Caco-2 (cell line): ENCODE measurements at places on chromosomes 2 and 18.
A peak's percentile ranks its signal among the peaks of the same experiment; 100 is the strongest.

- peak; percentile 85 for DNase-seq
Measured at GRCh38 chr2:20584399-20585358, 66.2 kb downstream of the HS1BP3 start.

DNA sequence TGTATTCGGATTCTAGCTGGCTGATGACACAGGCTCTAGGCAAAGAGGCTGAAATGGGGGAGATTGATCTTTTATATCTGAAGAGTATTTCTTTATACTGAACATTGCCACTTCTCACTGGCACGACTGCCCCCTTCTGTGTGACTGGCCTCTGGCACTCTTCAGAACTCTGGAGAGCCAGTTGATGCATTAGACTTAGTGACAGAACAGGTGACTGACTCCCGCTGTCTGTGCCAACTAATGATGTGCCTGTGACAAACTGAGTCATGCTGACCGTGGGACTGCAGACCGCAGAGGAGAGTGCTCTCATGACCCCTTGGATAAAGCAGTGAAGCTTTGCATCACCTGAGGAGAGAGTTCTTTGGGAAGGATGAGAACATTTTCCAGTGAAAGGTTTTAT lies 14.4 kb downstream of the MGAT5 start:
- DNase-seq = no peak

- no peak for DNase-seq
Measured at GRCh38 chr18:56314396-56314795, 324.0 kb downstream of the TXNL1 start.

- DNase-seq = no peak
Measured at GRCh38 chr2:56741601-56742102, 557.9 kb downstream of the CCDC85A start.

GRCh38 chr18:7950380-7951136 lies 383.4 kb downstream of the PTPRM start:
- peak; percentile 9 for DNase-seq

- no peak for DNase-seq
Measured at GRCh38 chr2:33131749-33132148, 185.0 kb downstream of the LTBP1 start.

- no peak for DNase-seq
Measured at GRCh38 chr2:108418416-108418815, 30.6 kb upstream of the GCC2 start.

DNA sequence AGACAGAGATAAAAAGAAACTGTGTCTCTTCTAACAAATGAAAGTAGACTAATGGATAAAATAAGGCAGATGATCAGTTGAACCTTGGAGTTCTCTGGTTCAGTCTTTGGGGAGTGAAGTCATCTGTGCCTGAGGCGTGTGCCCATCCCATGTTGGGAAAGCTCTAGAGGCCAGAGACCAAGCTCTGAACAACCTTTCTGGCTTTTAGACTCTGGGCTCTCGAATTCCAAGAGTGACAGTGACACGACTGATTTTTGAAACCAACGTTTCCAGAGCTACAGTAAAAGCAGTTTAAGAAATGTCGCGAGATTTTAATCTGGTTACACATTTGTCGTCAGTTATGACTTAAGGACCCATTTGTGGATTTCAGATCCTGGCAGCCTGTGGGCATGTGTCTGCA lies 83.7 kb upstream of the APCDD1 start:
- DNase-seq = no peak

DNA sequence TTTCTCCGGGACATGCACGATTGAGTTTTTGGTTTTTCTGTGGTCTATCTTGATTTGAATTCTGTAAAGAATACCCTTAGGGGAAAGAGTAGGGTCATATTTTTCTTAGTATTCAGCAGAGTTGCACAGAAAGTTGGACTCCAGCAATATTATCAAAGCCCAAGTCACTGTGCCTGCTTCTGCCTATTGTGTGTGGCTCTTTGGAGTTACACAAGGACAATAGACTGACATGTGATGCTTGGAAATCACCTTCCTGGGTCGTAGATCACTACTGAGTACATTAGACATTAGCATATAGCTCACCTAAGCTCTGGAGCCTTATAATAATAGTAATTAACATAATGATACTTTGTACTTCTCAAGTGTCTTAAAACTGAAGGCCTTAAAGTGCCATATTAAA lies 238.8 kb upstream of the FOSL2 start:
- DNase-seq = no peak

DNA sequence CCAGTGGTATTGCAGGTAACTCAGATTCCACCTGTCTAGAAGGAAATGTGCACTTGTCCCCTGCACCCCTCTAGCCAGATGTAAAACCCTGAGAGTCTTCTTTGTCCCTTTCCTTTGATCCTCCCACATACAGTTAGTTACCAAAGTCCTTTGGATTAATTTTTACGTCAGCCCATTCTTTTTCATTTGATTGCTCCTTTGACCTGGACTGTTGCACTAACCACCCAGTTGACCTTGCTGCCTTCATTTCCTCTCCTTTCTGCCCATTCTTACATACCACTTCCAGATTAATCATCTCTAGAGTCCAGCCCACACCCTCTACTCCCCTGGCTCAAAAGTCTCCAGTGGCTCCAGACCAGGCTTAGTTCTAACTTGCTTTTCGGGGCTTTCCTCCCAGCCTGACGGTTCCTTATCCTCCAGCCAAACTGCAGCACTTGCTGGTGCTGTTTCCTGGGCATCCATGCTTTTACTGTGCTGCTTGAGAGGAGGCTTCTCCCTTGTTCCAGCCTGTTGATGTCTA lies 99.3 kb downstream of the SPTBN1 start:
- no peak for DNase-seq

DNA sequence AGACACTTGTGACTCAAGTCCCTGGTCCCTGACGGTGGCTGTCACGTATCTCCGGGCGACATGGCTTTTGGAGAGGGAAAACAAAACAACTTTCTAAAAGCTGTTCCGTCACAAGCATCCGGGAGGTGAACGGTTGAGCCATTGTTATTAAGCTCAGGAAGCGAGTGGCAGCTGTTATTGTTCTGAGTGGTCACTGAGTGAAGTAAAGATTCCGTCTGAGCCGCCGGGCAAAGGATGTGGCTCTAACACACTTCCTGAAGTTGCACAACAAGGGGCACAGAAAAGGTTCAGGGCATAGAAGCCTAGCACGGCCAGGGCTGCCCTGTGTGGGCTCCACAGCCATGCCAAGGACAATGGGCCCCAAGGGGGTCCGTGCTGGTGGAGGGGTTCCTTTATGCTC lies 24.3 kb downstream of the INPP5D start:
- DNase-seq = no peak

DNA sequence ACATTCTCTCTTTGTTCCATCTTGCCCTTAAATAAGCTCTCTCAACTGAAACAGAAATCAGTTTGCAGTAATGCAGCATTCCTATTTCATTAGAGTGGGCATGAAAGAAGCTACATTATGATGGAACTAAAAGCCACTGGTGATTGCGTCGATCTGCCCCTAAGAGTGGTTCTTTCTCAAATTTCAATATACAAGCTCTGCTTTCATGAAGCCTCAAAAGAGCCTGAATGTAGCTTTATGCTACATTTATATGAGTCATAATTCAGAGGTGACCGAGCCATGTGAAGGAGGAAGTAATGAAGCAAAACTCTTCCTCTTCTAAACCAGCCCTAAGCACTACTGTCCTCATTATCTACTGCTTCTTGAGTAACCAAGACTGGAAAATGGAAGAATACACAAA lies 64.8 kb upstream of the CYTIP start:
- DNase-seq = no peak

DNA sequence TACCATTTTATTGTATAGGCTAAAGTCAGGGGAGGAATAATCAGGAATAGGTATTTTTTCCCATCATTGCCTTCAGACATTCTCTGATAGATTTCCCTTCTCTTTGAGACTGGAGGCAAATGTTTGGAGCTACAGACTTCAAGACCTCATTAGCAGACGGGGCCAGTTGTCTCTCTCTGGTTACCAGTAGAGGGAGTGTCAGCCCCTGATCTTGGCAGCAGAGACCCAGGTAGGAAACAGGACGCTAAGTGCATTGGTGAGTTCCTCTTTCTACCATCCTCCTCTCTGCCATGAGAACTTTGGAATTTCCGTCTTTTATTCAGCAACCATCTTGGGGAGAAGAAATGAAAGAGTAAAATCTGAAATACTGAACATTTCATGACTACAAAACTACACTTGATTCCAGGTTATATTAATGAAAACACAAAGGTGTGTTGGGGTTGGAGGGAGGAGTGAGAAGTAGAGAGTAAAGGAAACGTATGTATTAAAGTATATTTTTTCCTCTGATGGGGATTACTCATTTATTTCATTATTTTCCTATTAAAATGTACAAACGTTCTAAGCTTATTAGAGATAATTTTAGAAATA lies 186.2 kb upstream of the GCFC2 start:
- peak; percentile 39 for DNase-seq

DNA sequence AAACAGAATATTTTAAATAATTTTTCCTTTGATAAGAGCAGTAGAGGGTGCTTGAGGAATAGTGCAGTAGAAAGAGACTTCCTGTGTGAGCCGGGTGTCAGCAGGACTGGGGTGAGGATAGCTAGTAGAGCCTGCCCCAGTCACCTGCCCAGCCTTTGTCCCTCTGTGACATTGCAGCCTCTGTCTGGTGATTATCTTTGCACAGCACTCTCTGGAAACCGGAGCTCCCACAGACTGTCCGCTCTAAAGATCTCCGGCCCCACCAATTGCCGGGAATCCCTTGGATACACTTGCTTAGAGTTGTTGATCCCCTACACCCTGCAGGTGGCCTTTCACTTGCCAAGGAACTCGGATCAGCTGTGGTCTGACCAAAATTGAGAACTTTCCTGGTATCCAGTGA lies 1081.3 kb upstream of the TMEFF2 start:
- no peak for DNase-seq

- DNase-seq = no peak
Measured at GRCh38 chr18:13461469-13461868, 242.9 kb downstream of the LDLRAD4 start.

DNA sequence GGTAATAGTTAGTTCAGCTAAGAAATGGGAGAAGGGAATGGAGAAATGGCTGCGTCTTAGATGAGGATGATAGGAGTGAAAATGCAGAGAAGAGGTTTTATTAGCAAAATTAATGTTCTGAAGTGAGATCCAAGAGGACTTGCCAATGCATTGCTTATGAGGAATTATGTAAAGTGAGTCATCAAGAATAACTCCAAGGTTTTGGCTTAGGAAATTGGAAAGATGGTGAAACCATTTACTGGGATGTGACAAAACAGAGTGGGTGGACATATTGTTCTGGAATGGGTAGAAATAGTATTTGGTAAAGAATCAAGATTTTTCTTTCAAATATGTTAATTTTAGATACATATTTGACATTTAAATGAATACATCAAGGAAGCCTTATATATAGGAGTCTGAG lies 306.6 kb upstream of the CYRIA start:
- no peak for DNase-seq

- DNase-seq = no peak
Measured at GRCh38 chr2:209823484-209823883, 51.9 kb downstream of the UNC80 start.

GRCh38 chr2:124915567-124915966 lies 890.5 kb downstream of the CNTNAP5 start:
- DNase-seq = peak; percentile 10

DNA sequence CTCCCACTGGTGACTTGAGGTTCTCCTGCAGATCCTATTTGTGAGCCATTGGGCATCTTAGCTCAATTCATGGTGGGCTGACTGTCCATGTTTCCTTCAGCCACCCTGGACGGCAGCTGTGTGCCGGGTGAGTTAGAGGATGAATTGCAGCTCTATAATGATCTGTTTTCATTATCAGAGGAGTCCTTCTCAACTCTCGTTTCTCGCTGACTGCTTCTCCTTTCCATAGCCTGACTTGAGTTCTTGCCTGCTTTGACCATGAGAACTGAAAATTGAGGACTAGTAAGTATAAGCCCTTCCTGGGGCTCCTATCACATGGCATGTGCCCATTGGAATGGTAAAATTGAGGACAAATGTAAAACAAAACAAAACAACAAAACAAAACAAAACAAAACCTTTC lies 121.8 kb downstream of the CDC42EP3 start:
- DNase-seq = no peak

DNA sequence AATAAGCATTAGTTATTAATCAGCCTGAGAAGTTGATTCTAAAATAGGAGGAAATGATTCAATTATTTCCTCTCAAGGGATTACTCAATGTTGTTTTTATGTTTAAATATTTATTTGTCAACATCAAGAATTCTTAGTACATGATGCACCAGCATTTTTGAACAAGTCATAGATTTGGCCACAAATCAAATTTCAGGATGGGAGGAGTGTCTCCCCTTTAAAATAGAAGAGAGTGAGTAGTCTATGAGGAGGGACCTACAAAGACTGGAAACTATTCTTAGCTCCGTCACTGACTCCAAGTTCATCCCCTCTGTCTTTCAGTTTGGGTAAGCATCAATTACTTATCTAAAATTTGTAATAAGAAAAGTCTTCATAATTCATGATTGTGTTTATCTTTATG lies 18.6 kb upstream of the IL18R1 start:
- DNase-seq = no peak

DNA sequence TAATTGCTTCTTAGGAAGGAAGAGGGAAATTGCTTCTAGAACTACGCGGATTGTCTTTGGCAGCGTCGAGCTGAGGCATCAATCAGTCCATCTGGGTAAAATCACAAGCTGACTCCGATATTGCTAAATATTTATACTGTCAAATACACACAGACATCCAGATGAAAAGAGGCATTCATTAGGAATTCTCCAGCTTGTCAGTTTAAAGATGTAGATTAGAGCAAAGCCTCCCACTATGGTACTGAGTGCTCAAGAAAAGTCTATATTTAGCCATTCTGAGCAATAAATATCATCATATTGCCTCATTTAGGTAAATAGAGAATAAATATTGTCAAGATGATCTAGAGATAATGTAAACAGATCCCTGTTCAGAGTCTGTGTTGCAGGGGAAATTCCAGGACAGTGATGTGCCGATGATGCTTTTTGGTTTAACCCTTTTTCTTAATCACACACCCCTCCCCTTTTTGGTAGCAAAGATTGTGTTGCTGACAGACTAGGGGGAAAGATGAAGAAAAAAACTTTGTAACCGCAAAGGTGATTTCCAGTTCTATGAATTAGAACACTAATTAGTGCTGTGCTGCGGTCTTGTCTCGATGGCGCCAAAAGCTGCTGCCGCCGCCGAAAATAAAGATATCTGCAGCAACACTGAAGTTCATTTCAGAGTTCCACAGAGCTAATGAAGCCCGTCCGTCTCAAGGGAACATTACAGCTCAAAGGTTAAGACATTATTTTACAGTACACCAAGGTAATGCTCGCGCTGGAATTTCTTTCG lies 171.8 kb downstream of the PTGR3 start:
- no peak for DNase-seq

GRCh38 chr2:207054521-207054920 lies 111.2 kb downstream of the KLF7 start:
- DNase-seq = no peak

DNA sequence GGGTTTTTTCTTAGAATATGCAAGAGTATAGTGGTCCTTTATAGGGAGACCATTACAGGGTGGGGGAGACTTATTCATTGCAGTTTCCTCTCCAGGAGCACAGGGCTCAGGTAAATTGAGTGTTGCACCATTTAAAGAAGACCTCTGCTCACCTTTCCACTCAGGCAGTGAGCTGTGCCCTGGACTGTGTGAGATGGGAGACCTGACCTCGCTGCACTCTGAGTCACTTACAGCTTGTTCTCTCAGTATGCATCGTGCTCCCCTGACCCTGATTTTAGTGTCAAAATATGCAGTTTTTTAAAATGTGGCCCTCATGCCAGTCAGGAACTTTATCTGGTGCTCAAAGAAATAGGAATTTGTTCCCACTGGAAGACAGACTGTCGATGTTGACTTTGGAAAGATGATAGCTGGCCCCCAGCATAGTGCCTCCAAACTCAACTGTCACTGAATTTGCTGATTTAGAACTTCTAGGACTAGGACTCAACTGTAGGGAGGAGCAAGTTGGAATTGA lies 146.7 kb upstream of the EPAS1 start:
- no peak for DNase-seq

- DNase-seq = no peak
Measured at GRCh38 chr2:185502351-185502750, 236.3 kb upstream of the FSIP2 start.
